ENCODE measurements at places on chromosomes 1 and 21.

DNA sequence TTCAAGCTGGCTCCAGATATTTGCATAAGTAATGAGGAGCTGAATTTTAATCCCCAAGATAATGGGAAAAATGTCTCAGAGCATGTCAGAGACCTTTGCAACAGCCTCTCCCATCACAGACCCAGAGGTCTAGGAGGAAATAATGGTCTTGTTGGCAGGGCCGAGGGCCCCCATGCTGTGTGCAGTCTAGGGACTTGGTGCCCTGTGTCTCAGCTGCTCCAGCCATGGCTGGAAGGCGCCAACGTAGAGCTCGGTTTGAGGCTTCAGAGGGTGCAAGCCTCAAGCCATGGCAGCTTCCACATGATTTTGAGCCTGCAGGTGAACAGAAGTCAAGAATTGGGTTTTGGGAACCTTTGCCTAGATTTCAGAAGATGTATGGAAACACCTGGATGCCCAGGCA is 134.7 kb downstream of the LYPLAL1 start:
- DNase-seq, result no peak

GRCh38 chr1:117971777-117972176 is 42.2 kb downstream of the WDR3 start:
- no peak for DNase-seq

DNA sequence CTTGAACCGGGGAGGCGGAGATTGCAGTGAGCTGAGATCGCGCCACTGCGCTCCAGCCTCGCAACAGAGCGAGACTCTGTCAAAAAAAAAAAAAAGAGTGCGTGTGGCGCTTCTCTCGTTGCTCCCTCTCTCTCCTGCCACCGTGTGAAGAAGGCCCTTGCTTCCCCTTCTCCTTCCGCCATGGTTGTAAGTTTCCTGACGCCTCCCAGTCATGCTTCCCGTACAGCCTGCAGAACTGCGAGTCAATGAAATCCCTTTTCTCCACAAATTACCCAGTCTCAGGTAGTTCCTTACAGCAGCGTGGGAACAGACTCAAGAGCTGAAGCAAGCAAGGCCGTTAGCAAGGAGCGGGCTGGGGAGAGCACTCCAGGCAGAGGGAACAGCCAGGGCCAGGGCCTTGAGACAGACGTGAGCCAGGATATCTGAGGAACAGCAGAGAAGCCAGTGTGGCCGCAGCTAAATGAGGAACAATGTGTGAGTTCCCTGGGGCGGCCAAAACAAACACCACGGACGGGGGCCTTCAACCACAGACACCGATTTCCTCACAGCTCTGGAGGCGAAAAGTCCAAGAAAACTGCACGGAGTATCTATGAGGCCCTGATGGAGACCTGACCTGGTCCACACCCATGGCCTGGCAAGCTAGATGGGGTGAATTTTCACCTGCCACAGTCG is 54.2 kb upstream of the ETS2 start:
- DNase-seq, result no peak

DNA sequence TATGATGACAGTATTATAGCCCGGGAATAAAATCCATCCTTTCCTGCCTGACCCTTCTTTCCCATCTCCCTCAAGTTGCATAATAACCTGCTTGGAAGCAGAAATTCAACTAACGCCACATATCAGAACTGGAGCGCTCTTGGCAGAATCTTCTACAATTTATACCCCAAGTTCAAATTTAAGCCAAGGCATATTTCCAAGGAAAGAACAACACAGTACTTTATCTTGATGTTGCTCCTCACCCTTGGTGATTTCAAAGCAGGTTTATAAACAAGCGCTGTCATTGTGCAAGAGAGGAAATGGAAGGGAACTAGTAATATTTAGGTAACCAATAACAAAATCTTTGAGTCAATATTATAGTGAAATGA is 38.0 kb upstream of the PTGFRN start:
- no peak for DNase-seq

DNA sequence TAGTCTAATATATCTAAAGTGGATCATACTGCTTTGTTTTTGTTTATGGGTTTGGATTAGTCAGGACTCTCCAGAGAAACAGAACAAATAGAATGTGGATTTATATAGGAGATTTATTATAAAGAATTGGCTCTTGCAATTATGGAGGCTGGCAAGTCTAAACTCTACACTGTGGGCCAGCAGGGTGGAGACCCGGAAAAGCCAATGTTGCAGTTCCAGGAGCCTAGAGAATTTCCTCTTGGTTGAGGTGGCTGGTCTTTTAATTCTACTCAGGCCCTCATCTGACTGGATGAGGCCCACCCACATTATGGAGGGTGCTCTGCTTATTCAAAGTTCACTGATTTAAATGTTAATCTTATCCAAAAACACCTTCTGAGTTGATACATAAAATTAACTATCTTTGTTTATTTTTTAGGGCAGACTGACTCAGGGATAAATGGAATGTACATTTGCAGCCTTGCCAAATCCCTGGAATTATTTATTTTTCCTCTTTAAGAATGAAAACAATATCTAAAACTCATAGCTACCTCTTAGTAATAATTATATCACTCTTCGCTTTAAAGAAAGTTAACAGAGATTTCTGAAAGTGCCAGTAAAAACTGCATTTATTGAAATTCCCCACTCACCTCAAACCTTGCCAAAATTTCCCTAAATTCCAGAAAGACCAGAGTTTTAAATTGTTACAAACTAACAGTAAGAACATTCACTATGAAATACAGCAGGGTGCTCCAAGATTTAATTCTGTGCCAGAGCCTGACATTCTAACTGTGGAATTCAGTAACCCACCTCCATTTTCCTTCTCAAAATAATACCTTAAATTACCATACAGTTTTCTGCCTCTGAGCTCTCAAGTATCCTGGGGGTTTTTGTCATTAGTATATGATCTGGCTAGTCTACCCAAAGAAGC is 36.6 kb upstream of the SSX2IP start:
- no peak for DNase-seq

GRCh38 chr1:64110924-64111777 is 92.3 kb upstream of the UBE2U start:
- DNase-seq, result no peak

DNA sequence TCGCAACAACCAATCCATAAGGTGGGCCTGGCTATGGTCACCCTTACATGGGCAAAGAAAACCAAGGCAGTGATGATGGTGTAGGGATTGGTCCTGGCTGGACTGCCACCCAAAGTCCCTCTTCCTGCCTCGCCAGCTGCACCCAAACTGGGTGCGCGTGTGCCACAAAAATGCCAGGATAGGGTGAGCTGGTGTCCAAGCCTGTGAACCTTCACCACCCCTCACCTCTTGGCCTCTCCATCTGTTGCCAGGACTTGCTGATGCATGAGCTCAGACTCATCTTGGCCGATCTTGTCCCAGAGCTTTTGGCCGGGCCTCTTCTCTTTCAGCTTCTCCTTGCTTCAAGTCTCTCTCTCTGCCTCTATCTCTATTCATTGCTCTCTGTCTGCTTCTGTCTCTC is 41.8 kb downstream of the FOXD2 start:
- DNase-seq, result no peak

- no peak for DNase-seq
Measured at GRCh38 chr1:107251839-107252238, 111.0 kb downstream of the NTNG1 start.

DNA sequence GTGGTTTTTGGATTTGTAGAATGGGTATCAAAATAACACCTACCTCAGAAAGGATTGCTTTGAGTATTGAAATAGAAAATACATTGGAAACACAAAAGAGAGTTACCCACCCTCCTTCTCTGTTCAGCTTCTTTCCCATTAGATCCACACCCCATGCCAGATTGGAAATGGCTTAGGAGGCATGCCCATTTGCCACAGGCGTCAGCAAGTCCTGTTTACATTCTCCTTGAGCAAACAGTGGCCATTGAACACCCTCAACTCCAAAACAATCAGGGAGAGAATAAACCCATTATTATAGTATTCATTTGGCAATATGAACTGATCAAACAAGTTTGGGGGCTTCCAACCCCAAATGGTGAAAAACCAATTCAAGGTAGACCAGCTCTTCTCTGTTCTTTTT is 2.4 kb downstream of the ELAPOR1 start:
- no peak for DNase-seq

DNA sequence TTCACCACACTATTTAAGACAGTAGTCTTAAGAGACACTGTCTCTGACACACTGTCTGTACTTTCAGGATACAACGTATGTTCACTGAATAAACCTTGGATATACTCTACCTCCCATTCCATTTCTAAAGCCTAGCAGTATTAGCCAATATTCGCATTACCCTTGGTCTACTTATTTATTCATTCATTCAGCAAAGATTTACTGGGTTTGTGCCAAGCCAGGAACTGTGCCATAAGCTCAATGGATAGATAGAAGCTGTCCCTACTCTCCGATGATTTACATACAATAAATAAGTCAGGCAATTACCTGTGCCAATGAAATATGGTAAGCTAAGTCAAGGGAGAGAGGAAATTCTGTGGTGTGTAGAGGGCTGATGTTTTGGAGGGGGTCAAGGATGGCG is 195.2 kb upstream of the RAB4A start:
- DNase-seq, result no peak
